NCI-H2081 (cell line): ENCODE measurements at places on chromosomes 1 and 21.

DNA sequence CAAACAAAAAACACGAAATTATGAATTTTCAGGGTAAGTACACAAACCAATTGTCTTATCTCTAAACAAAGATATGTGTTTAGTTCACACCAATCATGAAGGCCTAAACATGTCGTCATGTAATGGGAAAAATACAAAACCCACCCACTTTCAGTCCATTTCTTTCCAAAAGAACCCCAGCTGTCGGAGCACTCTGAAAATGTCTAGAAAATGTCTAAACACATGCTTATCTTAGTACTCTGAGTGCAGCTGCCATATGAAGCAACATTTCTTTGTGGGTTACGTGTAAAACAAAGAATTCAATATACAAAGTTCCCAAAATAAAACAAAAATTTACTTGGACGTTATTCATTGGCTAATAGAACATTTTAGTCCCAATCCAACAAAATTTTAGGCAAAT, 22.7 kb downstream of the SERBP1 start:
- no peak for DNase-seq

DNA sequence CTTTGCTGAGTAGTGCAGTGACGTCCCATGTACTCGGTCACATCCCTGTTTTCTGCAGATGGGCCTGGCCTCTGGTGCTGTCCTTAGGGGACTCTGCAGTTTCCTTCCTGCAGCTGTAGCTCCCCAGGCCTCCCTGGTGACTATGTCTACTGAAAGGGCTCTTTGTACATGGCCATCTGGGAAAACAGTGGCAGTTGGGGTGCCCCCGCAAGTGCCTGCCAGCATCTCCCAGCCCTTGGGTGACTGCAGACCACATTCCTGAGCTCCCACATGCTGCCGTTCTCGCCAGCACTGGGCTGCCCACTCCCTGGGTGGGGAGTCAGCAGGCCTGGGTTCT, 37.5 kb upstream of the KCNA10 start:
- no peak for DNase-seq

DNA sequence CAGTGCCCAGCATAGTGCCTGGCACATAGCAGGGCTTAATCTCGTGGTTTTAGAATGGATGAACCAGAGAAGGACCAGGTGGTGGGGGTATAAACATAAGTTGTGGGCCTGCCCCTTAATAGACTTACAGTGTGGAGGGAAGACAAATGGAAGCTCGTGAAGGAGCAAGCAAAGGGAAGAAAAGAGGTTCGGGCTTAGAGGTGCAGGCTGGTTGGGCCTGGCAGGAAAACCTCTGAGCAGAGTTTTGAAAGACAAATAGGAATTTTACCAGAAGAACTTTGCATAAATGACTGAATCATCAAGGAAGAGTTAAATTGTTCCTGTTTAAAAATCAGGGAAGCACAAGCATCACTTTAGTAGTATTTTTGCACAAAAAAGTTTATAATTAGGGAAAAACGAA, 4.5 kb downstream of the RHOU start:
- no peak for DNase-seq

GRCh38 chr1:48810740-48811139, 34.0 kb upstream of the BEND5 start:
- no peak for DNase-seq

DNA sequence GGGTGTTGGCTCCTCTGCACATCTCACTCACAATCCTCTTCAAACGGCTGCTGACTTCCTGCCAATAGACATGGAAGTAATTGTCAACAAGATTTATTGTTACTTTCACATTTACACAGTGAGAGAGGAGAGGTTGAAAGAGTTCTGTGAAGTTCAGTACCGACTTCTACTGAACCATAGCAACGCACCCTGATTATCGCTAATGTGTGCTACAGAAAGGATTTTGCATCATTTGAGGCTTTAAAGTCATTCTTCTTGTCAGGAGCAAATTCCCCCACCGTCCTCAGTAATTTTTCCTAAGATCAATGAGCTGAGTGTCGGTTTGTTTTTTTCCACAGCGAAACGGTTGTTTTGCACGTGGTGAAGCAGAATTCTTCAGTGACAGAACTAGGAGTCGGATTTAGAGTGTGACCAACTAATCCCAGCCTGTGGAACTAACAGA, 361.0 kb downstream of the ADGRL2 start:
- DNase-seq, result peak; percentile 33

DNA sequence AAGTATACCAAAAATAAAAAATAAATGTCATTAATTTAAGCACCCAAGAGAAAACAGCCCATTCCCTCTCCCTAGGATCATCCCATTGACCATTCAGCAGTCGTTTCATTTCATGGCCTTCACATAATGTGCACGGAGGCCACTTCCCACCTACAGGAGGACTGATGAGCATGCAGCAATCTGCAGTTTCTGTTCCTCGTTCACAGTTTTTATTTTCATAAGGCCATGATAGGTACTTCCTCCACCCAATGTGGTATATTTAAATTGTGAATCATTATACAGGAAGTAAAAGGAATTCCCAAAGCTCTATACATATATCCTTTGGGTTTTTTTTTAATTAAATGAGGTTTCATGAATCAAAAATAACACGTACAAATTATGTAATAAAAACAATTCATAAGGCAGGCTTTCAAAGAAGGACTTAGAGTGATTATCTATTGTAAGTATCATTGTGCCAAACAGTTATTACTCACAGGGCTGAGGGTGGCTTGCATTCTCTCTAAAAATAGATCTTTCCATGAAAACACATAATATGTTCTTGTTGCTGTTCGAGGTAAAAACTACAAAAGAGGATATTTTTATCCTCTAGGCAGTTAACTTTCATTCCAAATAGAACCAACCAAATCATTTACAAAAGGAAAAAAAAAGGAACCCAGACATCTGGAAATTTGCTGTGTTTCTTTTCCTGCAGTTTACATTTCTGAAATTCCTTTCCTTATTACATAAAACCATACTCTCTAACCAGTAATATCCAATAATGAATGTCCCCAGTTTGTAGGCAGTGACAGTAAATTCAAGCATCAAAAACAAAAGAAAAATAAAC, 27.5 kb upstream of the SLC44A3 start:
- no peak for DNase-seq

- DNase-seq, result no peak
Measured at GRCh38 chr1:232602622-232603021, 27.3 kb downstream of the SIPA1L2 start.

DNA sequence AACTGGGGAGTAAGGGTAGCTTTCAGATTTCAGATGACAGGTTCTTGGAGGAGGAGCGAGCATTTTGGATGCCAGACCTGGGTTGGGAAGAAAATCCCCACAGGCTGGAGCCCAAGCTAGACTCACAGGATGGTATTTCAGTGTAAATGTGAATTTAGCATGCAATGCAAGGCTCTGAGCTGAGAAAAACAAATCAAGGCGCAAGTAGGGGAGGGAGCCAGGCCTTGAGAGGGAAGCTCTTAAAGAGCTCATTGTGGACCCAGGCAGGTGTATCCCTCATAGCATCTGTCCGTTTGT, 386.1 kb downstream of the MATN1 start:
- DNase-seq, result no peak

GRCh38 chr1:24111262-24111995, 506 bp downstream of the MYOM3 start:
- no peak for DNase-seq

DNA sequence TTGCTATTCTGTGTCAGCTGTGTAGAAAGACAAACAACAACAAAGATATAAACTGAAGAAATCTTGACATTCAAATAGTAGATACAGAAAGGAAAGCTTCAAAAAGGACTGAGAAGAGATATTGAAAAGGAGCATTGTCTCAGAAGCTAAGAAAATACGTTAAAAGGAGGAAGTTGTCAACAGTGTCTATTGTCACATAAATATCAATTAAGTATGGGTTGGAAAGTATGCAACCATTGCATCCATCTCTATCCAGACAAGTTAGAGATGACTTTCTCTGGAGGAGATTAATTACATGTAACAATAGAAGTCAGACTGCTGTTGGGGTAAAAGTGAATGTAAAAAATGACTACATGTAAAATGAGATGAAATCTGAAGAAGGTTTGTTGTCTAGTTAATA, 29.7 kb upstream of the BRINP3 start:
- DNase-seq, result no peak

- DNase-seq, result no peak
Measured at GRCh38 chr1:162134646-162135045, 65.2 kb downstream of the NOS1AP start.

- no peak for DNase-seq
Measured at GRCh38 chr1:178643349-178643748, 81.7 kb upstream of the RALGPS2 start.

- no peak for DNase-seq
Measured at GRCh38 chr1:239337799-239338430, 48.5 kb upstream of the CHRM3 start.

GRCh38 chr1:20266141-20266540, 24.5 kb upstream of the VWA5B1 start:
- no peak for DNase-seq

DNA sequence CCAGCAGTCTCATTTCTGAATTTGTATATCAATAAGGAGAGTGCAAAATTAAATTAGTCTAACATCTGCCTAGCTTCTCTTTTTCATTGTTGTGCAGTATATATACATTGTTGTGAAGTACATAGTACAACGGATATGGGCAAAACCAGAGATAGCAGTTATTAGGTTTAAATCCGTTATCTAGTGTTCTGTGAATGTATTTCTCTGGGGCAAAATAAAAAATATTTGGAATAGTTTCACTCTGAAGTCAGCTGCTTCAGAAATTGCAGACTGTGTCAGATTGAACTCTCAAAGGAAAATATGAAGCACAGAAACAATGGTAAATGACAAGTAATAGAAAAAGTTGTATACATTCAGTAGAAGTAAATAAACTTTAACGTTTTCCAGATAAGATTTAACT, 836.5 kb upstream of the CXADR start:
- DNase-seq, result no peak

DNA sequence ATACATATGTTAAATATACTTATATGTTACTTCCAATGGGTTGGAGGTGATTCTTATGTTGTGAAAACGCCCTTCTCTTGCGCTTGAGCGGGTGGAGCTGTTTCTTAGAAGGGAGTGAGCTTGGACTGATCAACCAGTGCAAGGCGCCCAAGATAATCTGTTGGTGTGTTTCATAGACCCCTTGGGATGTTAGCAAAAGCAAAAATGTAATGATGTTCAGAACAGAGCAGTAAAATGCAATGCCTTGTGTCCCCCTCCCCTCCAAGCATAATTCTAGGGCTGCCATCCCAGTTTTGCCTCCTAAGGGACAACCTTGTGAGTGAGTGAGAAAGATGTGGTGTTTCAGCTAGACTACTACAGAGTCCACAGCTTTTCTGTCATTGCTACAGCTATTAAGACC, 6.2 kb upstream of the CD34 start:
- no peak for DNase-seq

DNA sequence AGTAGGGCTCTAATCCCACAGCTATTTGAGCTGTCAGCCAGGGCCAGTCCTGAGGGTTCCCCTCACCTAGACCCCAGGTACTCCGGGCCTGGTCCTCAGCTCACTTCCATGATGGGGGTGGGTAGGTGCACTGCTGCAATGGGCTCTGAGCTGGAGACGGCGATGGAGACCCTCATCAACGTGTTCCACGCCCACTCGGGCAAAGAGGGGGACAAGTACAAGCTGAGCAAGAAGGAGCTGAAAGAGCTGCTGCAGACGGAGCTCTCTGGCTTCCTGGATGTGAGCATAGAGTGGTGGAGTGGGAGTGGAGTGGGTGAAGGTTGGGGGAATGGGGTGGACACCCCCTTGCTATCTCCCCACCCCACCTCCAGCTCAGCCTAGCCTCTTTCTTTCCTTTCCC, 2.1 kb downstream of the S100A1 start:
- no peak for DNase-seq

GRCh38 chr1:26874896-26875295, 11.9 kb downstream of the SFN start:
- no peak for DNase-seq

GRCh38 chr1:15261155-15262002, 14.4 kb downstream of the FHAD1 start:
- DNase-seq, result no peak

GRCh38 chr1:63877021-63877767, 103.4 kb downstream of the ROR1 start:
- DNase-seq, result no peak

DNA sequence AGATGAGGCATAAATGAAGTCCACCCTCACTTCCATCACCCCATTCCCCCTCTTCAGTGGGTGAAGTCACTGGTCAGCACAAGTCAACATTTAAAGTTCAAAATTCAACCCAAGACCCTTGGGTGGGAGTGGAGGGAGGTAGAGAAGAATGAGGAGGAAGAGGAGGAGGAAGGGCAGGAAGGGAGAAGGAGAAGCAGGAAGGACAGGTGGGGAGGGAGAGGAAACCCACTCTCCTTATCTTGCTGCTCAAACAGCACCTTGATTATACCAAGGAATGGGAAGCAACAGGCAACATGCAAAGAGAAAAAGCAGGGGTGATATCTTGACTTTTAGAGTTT, 4.0 kb upstream of the BTG2 start:
- no peak for DNase-seq

DNA sequence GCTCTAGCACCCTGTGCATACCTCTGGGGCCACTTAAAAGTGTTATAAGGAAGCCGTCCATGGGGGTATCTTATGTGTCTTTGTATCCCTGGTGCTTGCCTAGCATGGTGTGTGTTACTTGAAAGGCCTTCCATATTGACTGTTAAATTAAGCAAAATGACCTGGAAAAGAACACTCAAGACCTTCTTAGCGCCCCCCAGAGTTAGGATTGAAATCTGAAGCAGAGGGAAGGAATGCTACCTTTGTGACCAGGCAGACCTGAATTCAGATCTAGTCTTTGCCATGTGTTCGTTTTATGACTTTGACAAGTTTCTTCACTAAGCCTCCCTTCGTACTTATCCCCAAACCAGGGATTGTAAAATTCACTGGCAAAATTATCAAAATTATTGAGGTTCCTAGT, 59.9 kb downstream of the SLC22A15 start:
- no peak for DNase-seq

- DNase-seq, result no peak
Measured at GRCh38 chr1:163145435-163145834, 57.3 kb downstream of the RGS5 start.

DNA sequence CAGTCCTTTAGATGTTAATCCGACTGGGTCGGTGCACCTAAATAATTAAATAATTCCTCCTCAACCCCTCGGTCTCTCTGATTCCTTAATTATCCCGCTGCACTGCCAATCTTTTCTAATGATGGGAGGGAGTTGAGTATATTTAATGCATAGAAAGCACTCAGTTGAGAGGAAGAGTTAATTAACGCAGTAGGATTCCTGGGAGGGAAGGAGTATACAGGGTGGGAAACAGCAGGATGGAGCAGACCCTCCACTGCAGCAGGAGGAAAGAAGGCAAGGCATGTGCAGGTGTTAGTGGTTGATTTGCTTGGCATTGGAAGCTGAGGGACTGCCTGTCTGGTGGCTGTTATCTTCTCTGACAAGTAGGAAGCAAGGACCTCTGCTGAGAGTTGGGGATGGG, 9.9 kb upstream of the REN start:
- DNase-seq, result no peak

- no peak for DNase-seq
Measured at GRCh38 chr21:29187944-29188343, 57.5 kb downstream of the MAP3K7CL start.

- DNase-seq, result no peak
Measured at GRCh38 chr1:28416509-28417194, 47.1 kb downstream of the PHACTR4 start.
